ENCODE measurements at places on chromosomes 12 and 14. TPM values are rescaled to one million over a fixed set of nuclear protein-coding genes. Genes with fewer than 3 reads are reported as not detected.

Gene FSCB
- not detected for polyA plus RNA-seq

Gene SYNE2
- 17.8 TPM for polyA plus RNA-seq

Gene KRT79
- polyA plus RNA-seq, result not detected

Gene NELL2
- polyA plus RNA-seq, result 0.24 TPM

Gene GLI1
- polyA plus RNA-seq, result 1.2 TPM
